Fibroblast of the aortic adventitia (primary cell): ENCODE measurements at places on chromosomes 13 and 19. TPM values are rescaled to one million over a fixed set of nuclear protein-coding genes. Genes with fewer than 3 reads are reported as not detected.
A peak's percentile ranks its signal among the peaks of the same experiment; 100 is the strongest.

- no peak for DNase-seq
These were observed 258.8 kb upstream of the STARD13 start for GRCh38 chr13:33544308-33544707.

DNA sequence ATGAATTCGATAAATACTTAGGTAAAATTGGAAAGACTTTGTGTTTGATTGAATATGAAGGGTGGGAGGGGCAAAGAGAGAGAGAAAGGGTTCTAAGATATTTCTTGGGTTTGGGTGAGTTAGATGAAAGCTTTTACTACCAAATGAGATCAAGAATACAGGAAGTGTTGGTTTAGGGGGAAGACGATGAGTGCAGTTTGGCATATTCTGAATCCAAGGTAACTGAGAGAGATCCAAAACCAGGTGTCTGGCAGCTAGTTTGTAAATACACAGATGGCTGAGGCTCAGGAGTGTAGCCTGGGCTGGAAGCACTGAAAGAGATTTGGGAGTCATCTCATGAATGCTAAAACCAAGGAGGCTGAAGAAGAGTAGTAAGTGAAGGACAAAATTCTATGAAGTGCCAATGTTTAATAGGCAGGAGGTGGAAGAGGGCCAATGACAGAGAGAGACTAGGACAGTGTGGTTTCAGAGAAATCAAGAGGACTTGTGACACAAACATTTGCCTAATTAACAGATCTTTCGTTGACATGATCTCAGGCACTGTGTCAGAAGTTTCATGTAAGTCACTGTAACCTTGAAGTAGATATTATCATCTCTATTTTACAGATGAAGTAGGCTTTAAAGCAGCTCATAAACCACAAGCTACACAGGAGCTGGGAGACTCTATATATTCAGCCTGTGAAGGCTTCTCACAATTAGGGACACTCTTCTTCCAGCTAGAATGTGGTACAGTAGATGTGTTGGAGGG, 70.2 kb upstream of the ZDHHC20 start:
- no peak for DNase-seq

DNA sequence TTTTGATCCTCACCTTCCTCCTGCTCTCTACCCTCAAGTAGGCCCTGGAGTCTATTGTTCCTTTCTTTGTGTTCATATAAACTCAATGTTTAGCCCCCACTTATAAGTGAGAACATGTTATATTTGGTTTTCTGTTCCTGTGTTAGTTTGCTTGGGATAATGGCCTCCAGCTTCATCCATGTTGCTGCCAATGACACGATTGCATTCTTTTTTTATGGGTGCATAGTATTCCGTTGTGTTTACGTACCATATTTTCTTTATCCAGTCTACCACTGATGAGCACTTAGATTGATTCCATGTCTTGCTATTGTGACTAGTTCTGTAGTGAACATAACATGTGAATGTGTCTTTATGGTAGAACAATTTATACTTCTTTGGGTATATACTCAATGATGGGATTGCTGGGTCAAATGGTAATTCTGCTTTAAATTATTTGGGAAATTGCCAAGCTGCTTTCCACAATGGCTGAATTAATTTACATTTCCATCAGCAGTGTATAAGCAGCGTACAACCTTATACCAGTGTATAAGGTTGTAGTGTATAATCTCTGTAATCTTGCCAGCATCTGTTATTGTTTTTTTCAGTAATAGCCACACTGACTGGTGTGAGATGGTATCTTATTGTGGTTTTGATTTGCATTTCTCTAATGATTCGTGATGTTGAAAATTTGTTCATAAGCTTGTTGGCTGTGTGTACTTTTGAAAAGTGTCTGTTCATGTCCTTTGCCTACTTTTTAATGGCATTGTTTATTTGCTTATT, 288.9 kb downstream of the KCNRG start:
- no peak for DNase-seq

DNA sequence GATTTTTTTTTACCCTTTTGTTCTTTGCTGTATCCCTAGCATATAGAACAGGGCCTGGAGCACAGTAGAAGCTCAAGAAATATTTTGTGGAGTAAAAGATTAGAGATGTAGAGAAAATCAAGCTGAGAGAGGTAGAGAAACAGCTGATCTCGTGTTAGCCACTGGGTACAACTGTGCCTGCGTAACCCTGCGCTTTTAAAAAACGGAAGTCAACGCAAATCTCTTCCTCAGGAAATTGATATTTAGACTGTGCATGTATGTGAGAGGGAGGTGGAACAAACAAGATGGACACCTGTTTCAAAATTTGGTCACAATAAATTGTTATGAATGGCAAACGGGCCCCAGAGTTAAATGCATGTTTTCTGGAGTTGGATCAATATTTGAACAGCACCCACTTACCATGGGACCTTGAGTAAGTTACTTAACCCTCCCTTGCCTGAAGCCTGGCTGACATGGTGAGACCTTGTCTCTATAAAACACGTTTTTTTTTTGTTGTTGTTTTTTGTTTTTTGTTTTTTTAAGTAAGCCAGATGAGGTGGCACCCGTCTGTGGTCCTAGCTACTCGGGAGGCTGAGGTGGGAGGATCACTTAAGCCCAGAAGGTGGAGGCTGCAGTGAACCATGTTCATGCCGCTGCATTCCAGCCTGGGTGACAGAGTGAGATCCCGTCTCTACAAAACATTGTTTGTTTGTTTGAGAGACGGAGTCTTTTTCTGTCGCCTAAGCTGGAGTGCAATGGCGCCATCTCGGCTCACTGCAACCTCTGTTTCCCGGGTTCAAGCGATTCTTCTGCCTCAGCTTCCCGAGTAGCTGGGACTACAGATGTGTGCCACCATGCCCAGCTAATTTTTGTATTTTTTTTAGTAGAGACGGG, 3.3 kb upstream of the EPOR start:
- DNase-seq: no peak

DNA sequence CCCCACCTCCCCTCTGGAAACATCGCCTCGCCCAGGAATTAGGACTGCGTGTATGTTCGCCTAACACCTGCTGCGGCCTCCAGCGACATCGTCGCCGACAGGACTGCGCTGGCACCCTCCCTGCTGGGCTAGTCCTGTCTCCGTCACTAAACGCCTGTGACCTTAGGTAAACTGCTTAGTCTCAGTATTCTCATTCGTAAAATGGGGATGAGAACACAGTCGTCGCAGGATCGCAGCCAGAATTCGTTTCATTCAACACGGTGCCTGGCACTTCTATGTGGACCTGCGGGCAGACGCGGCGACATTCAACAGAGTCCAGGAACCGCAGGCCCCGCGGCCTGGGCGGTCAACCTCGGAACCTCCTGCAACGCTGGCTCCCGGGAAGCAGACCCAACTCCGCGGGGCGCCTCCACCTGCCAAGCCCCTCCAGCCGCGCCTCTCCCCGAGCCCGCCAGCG, 485 bp downstream of the CRYL1 start:
- peak; percentile 12 for DNase-seq

DNA sequence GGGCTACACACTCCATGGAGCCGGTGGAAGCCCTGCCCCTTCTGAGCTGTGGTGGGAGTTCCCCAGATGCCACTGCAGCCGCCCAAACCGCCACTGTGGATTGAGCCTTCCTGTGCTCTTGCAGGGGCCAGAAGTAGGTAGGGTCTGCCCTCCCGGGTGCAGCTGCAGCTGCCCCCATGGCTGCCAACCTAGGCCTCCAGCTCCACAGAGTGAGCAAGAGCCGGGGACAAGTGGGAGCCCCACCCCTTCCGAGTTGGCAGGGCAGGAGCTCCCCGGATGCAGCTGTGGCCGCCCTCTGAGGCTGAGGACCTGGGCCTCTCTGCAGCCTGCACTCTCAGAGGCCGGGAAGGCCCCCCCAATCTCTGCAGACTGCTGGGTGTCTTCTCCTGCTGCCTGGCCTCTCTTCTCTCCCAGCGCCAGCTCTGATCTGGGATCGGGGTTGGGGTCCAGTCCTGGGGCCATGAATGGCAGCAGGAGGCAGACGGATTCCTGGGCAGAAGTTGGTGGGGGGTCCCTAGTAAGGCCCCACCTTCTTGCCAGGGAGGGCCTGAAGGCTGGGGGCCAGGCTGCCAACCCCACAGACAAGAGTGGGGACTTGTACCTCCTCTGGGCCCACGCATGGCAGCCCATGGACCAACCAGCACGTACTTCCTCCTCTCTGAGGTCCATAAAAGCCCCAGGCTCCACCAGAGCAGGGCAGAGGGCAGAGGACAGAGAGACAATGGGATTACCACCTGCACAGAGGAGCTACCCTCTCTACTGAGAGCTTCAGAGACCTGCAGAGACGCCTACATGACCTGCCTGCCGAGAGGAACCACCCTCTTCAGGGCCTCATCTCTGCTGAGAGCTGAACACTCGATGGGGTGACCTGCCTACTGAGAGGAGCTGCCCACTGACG, 28.9 kb downstream of the AP2S1 start:
- DNase-seq: no peak

DNA sequence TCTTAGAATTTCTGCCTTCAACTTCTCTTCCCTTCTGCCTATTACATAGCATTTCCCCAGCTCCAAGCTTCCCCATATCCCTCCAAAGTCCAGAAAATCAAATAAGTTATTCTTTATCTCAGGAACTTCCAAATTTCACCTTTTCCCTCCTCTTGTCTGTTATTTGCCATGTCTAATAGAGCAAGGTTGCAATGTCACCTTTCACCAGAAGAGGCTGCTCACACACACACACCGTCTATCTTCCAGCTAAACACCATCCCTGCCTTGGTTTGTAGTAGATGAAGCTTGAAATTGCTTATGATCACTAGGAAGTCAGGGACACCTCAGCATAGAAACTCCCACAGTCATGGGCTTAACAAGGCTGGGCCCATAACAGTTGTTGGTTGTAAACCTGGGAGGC, 48.4 kb downstream of the ZNRF4 start:
- DNase-seq: no peak

DNA sequence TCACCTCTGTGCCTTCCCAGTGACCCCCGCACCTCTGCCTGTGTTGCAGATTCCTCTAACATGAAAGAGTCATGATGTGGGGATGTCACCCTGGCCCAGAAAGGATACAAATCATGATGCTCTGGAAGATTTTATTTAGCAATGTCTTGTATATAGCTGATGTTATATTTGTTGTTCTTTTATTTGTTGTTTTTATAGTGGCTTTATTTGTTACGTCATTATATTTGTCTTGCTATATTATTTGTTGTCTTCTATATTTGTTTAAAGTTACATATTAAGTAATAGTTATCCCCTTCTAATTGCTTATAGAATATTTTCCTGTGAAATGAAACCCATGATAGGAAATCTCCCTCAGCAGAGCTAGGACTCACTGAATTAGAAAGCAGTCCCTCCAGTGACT, 1149.2 kb downstream of the UQCRFS1 start:
- DNase-seq: no peak

- peak; percentile 79 for DNase-seq
These were observed 27.7 kb downstream of the ZNF844 start for GRCh38 chr19:12092065-12092867.

DNA sequence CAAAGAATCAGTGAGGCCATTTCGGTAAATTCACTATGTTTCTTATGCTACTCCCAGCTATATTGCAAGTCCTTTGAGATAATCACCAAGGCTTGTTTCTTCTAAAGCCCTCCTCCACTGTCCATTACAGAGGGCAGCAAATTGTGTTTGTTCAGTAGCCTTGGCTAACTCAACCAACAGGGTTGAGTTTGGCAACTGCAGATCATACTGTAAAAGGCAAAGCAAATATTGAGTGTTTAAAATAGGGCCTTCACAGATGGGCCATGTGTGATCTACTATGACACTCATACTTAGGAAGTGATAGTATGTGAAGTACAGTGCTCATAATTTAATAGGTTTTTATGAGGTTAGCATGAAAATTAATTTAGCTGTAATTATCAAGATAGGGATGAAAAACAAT, 171.3 kb downstream of the DACH1 start:
- no peak for DNase-seq

- DNase-seq: peak; percentile 52
These were observed 14.9 kb downstream of the COMP start for GRCh38 chr19:18776288-18776594.

DNA sequence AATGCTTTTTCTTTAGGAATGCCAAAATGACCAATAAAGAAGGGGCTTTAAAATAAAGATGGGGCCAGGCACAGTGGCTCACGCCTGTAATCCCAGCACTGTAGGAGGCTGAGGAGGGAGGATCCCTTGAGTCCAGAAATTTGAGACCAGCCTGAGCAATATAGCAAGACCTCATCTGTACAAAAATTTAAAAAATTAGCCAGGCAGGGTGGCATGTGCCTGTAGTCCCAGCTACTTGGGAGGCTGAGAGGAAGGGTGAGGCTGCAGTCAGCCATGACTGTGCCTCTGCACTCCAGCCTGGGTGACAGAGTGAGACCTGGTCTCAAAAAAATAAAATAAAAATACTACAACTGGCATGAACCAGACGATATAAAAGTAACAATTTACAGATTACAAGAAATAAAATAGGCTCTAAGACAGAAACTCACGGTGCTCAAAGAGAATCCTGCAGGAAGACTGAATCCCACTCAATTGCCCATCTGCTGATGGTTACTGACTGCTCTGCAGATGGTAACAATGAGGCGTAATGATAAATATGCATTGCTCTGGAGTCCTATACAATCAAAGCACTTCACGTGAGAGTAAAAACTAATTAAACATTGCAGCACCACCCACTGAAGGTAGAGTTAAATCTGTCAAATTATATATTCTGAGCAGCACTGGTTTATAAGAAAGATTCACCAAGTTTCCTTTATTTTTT, 93.2 kb downstream of the LHFPL6 start:
- DNase-seq: no peak

GRCh38 chr19:45117167-45117594, 24.2 kb downstream of the PPP1R37 start:
- DNase-seq: no peak

DNA sequence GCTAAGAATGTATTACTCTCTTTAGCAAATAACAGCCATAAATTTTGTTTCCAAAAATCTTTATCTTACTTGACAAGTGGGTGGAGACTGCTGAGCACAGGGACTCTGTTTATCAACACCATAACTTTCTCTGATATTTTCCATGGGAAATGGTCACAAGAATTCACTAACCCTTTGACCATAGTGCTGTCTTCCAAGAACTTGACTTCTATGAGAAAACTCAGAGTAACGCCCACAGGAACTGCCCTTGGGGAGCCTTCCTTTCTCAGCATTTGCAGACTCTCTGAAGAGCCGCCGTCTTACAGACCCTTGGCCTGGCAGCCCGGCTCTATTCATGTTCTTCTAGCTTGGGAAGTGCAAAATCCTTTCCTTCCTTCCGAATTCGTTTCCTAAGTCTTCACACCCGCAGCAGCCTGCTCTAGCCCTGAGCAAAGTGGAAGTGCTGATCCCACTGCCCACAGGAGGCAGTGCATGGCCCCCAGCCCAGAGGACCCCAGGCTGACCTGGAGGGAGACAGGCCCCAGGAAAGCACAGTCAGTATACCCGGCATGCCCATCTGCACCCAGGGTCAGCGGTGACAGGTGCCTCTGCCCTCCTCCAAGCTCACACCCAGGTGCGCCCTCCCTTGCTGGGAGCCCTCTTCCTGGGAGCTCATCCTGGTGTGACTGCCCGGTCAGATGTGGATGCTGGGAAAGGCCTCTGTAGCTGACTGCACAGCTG, 10.2 kb downstream of the GAS6 start:
- peak; percentile 68 for DNase-seq

- peak; percentile 96 for DNase-seq
These were observed 406.3 kb downstream of the DCT start for GRCh38 chr13:94073007-94073744.

Gene ZNF808
- total RNA-seq: 13.4 and 23.6 TPM in 2 replicates

Gene ZNF571
- 2.5 and 5.2 TPM in 2 replicates for total RNA-seq

Gene ZNF681
- total RNA-seq: 0.25 and 0.36 TPM in 2 replicates
